ENCODE measurements at places on chromosomes 1 and 21.

DNA sequence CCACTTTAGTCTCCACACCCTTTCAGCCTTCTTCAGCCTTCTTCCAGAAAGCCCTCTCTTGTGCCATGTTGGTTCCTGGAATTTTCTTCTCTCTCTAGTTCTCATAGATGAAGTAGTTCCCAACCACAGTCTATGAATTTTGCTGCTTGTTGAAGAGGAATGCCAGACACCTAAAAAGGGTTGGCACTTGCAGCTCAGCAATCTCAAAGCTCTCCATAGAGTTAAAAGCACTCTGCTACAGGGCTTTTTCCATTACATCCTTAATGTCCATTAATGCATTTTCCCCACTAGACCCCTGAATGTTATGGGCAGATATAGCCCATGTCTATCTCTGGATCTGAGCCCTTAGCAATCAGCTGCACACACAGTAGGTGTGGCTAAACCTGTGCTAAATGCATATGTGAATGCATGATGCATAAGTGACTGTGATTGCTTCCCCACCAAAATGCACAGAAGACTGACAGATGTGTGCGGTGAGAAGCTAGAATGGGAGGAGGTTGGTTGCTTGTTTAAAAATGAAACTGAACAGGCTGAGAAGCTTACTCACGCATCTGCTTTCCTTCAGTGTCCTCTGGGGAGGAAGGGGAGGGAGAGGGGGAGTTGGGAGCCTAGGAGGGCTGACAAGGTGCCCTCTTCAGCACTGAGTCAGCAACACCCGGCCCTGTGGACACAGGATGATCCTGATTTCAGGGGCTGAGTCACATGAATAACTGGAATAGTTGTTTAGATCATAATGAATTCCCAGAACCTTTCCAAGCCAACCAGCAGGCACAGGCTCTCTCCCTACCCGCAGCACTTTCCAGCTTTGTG is 146.1 kb upstream of the FGGY start:
- no peak for DNase-seq

- no peak for DNase-seq
Measured at GRCh38 chr1:100443811-100444571, 91.7 kb downstream of the CDC14A start.

GRCh38 chr1:6260433-6260934 is 414 bp downstream of the GPR153 start:
- DNase-seq = no peak

DNA sequence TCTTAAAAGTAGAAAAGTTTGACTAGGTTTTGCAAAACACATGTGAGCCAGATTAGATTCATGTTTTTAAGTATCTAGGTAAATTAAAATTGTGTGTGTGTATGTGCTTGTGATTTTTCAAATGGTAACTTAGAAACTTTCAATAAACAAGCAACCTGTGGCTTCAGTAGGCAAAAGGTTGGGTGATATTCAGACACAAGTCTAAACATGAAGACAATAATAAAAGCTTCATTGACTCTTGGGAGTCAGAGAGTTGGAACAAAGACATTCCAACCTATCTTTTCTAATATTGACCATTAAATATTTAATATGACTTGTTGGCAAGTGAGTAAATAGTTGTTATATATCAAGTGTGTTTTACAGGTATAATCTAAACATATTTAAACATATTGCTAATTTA is 1049.6 kb upstream of the ADGRL4 start:
- no peak for DNase-seq
